Fibroblast of the aortic adventitia (primary cell): ENCODE measurements at places on chromosomes 7 and 10. TPM values are rescaled to one million over a fixed set of nuclear protein-coding genes. Genes with fewer than 3 reads are reported as not detected.

GRCh38 chr7:96833676-96834453 lies 124.2 kb upstream of the SEM1 start:
- DNase-seq: peak; percentile 1

DNA sequence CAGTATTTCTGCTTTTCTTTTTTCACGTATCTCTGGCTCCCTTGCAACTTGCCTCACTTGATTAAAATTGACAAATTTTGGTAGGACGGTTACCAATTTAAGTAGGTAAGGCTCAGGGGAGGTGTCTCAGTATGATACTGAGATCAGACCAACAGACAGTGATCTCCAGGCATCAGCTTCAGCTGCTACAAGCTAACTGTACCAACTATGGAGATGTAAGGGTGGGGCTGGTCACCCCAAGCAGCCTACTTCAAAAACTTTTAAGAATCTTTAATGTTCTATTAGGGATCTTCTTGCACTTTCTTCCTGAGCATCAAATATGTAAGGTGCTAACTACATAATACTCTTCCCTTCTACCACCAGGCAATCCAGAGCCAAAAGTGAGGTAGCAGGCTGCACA lies 26.9 kb downstream of the SLC35B4 start:
- no peak for DNase-seq

- no peak for DNase-seq
These were observed 148.4 kb upstream of the AHR start for GRCh38 chr7:17150018-17150417.

DNA sequence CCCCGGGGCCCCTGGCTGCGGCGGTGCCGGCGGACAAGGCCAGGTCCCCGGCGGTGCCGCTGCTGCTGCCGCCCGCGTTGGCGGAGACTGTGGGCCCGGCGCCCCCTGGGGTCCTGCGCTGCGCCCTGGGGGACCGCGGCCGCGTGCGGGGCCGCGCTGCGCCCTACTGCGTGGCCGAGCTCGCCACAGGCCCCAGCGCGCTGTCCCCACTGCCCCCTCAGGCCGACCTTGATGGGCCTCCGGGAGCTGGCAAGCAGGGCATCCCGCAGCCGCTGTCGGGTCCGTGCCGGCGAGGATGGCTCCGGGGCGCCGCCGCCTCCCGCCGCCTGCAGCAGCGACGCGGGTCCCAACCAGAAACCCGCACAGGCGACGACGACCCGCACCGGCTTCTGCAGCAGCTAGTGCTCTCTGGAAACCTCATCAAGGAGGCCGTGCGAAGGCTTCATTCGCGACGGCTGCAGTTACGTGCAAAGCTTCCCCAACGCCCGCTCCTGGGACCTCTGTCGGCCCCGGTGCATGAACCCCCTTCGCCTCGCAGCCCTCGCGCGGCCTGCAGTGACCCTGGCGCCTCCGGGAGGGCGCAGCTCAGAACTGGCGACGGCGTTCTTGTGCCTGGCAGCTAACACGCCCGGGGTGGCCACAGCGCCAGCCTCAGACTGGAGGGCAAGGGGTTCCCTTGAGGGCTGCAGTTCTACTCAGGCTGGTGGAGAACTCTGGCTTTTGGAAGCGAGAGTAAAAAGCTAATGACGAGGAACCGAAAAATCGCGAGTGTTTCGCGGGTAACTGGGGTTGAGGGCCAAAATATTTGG lies 804 bp downstream of the FRAT1 start:
- no peak for DNase-seq

SPDYE16 gene
- total RNA-seq: 0.09 and 0.33 TPM in 2 replicates

SEPTIN7 gene
- total RNA-seq: 351 and 582 TPM in 2 replicates
